NCI-H526 (cell line): ENCODE measurements at places on chromosomes 2 and 18.

- DNase-seq, result no peak
Observed at GRCh38 chr18:70037431-70038061, 89.9 kb upstream of the CD226 start.

GRCh38 chr2:100733391-100734187, 86.3 kb upstream of the NPAS2 start:
- no peak for DNase-seq

GRCh38 chr2:66301022-66301766, 133.7 kb upstream of the MEIS1 start:
- DNase-seq, result no peak

GRCh38 chr18:2396162-2396505, 175.2 kb downstream of the METTL4 start:
- no peak for DNase-seq

GRCh38 chr2:202052235-202052634, 18.6 kb downstream of the FZD7 start:
- no peak for DNase-seq

- no peak for DNase-seq
Observed at GRCh38 chr2:36478999-36479398, 119.0 kb downstream of the FEZ2 start.

GRCh38 chr2:43980902-43981301, 14.9 kb downstream of the LRPPRC start:
- no peak for DNase-seq

GRCh38 chr2:230417436-230417835, 1.4 kb downstream of the SP100 start:
- no peak for DNase-seq

DNA sequence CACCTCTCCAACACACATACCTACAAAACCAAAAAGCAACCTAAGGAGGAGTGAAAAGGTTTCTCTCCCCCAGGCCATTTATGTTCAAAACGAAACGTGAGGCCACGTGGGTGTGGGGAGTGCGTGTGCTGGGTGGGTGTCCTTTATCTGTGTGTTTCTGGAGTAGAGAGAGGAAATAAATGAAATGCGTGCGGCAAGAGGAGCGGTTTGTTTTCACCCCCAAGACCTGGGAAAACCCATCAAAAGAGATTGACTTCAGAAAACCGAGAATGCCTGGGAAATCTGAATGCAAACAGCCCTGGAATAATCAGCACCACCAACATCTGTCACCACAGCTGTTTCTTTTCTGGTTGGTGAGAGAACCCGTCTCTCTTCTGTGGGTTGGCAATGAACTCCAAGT, 137.4 kb downstream of the INSIG2 start:
- DNase-seq, result no peak

DNA sequence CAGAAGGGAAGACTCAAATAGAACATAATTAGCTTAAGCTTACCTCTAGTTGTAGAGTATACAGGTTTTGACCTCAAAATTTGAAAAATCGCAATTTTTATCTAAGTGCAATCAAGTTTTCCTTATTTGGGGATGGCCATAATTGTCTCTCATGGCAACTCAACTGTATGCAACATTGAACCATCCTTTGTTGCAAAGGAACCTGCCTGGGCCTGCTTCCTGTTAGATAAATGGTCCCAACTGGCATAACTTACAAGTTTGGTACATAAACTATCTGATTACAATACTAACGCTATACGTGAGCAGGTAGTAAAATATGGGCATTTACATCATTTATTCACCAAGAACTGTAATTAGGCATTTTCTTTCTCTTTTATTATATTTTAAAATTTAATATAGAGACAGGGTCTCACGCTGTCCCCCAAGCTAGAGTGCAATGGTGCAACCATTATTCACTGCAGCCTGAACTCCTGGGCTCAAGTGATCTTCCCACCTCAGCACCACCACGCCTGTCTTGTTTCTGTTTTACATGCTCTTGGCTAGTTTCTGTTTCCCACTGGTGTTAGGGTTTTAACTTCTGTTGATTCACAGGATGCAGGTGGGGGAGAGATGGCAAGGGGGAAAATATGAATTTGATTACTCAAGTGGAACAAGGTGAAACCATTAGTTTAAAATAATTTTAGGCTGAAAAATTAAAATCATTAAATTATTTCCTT, 55.3 kb upstream of the B3GNT2 start:
- no peak for DNase-seq

DNA sequence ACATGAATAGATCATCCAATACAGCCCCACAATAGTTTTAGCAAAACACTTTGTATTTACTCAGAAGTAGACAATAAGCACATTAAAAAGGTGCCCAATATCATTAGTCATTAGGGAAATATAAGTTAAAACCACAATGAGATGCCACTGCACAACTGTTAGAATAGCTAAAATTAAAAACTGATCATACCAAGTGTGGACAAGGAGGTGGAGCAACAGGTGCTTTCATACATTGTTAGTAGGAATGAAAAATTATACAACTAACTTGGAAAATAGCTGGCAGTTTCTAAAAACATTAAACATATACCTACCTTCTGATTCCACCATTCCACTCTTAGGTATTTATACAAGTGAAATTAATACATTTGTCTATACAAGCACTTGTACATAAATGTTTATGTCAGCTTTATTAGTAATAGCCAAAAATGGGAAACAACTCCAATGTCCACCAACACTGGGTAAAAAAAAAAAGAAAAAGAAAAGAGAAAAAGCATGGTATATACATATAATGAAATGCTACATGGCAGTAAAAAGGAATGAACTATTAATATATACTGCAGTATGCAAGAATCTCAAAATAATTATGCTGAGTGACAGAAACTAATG, 27.6 kb upstream of the UBE2E3 start:
- no peak for DNase-seq

DNA sequence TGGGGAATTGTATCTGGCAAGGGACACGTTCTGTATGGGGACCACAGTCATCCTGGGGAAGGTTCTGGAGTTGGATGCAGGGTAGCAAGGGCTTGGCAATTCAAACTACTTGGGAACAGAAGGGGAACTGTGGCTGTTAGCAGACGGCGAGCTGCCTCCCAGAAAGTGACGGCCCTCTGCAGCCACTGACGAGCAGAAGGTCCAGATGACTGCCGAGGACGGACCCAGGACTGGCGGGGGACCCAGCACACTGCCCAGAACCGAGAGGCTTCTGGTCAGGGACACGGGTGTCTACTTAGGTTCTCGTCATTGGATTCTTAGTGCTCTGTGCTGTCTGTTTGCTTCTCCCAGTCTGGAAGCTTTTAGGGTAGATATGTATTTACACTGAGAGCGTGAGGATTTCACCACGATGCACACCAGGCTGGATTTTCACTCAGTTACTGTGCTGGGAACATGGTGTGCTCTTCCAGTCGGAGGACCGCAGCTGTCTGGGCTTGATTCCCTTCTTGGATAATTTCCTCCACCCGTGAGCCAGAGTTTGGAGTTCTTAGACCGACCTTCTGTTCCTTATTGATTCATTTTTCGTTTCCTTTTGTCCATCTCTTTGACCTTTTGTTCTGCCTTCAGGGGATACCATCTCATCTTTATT, 13.4 kb downstream of the GPR35 start:
- no peak for DNase-seq

GRCh38 chr2:86309966-86310365, 27.5 kb downstream of the REEP1 start:
- DNase-seq, result no peak

GRCh38 chr2:33268246-33268831, 208.1 kb upstream of the RASGRP3 start:
- no peak for DNase-seq

GRCh38 chr18:59839931-59840685, 59.7 kb upstream of the PMAIP1 start:
- no peak for DNase-seq

DNA sequence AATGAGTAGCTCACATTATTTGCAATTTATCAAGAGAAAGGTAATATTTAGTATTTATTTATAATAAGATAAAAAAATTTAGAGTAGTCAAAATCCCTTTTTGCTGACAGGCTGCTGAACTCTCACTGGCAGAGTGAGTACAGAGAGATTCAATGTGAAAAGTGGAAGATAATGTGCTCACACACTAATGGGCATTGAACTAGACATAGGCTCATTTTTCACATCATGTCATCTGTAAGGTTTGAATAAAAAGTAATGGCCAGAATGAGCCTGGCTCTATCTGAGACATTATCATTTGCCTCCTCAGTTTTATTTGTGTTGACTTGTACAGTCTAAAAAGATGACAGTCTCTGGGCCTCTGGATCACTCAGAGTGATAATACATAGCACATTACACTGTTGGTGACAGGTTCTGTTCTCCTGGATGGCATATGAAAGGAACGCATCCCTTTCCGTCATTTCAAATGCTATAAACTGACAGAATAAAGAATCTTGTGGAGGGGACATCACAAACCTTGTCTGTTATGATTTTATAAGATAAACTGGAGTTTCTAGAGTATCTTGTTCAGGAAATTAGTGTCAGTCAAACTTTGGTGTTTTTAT, 812.9 kb downstream of the NR4A2 start:
- no peak for DNase-seq

GRCh38 chr2:108325756-108326155, 37.1 kb downstream of the SULT1C2 start:
- no peak for DNase-seq

DNA sequence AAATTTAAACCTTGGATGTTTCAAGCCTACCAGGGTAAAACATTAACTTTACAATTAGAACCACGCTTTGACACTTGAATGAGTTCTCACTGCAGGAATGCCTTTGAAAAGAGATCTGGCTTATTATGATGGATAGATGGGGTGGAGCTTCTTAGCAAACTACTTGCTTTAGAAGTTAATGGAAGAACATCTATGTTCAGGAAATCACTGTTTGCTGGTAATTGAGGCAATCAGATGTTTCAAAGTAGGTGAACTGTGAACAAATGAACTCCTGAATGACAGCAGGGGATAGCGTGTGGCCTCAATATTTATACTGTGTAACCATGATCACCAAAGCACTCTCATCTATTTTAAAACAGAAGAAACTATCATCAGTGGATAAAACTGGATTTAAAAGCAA, 383.6 kb downstream of the PIK3C3 start:
- no peak for DNase-seq

- no peak for DNase-seq
Observed at GRCh38 chr2:126475031-126475430, 180.9 kb upstream of the GYPC start.

GRCh38 chr18:7021994-7022840, 95.4 kb downstream of the LAMA1 start:
- DNase-seq, result peak; percentile 59

- no peak for DNase-seq
Observed at GRCh38 chr2:153432381-153432780, 46.2 kb downstream of the RPRM start.

DNA sequence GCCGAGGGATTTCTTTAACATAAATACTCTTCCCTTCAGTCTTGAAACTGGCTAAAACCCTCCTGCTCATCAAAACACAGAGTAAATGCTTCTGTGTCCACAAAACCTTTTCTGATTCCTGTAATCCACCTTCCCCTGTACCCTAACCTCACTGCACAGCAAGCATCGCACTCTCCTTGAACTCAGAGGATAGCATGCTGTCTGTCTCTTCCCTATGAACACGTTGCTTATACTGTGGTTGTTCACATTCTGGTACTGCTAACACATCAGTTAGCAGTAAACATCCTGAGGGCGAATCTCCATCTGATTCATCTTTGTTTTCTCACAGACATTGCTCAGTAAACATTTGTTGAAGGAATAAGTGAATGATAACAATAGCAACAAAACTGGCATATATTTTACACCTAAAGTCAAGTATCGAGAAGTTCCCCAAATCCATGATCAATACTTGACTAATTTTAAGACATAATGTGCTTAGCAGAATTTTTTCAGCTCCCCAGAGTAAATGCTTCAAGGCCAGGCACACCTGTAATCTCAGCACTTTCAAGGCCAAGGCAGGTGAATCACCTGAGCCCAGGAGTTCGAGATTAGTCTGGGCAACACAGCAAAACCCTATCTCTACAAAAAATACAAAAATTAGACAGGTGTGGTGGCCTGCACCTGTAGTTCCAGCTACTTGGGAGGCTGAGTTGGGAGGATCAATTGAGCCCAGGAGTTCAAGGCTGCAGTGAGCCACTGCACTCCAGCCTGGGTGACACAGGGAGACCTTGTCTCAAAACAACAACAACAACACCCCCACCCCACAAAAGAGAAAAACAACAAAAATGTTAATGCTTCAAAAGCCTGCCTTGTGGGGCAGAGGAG, 45.6 kb upstream of the LPIN2 start:
- no peak for DNase-seq

- DNase-seq, result peak; percentile 20
Observed at GRCh38 chr18:48955830-48956261, 5.1 kb upstream of the SMAD7 start.

- no peak for DNase-seq
Observed at GRCh38 chr2:18467749-18468360, 92.6 kb downstream of the RDH14 start.

DNA sequence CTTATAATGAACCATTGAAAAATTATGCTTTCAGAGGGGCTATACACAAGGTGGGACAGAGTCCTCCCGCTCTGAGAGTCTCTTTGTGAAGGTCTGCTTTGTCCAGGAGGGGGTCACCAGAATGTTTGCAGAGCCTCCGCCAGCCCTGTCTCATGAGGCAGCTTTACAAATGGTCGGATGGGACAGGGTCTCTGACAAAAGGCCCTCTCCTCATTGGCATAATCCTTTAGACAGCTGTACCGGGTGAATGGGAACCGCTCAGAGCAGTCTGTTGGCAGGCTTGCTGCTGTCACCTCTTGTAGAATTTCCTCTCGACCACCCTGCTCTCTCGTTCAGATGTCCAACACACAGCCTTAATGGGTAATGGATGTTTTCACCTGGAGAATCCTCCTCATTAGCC, 40.2 kb upstream of the TGIF1 start:
- no peak for DNase-seq
